Thoracic aorta (tissue), 2 donors: ENCODE measurements at places on chromosomes 3 and 15. TPM values are rescaled to one million over a fixed set of nuclear protein-coding genes. Genes with fewer than 3 reads are reported as not detected.

DNA sequence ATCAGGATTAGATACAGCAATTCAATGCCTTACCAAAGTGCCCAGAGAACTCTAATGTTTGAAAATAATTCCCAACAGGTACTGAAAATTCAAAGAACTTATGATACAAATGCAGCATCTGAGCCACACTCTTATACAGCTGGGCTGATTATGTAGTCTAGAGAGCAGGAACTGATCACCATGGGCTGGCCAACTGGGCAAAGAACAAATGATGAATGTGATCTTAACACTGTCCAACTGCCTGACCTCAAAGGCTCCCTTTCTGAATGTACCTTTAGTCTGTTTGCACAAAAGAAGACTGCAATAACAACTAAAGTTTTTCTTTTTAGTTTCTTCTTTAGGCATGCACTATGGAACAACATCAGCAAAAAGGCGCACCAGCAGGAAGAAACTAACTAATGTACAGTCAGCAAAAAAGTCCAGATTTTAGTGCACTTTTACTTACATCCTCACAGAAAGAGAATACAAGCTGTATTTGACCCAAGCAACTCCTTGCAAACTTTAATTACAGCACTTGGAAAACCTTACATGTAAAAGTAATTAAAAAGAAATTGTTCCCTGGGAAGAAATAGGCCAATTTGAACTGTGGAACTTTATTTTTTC is 1095.1 kb downstream of the IGSF11 start:
- DNase-seq, result no peak

GRCh38 chr3:45665101-45665572 is 24.1 kb upstream of the SACM1L start:
- DNase-seq, result no peak

- DNase-seq, result no peak
Measured at GRCh38 chr15:98650417-98651035, 2.2 kb downstream of the IGF1R start.

DNA sequence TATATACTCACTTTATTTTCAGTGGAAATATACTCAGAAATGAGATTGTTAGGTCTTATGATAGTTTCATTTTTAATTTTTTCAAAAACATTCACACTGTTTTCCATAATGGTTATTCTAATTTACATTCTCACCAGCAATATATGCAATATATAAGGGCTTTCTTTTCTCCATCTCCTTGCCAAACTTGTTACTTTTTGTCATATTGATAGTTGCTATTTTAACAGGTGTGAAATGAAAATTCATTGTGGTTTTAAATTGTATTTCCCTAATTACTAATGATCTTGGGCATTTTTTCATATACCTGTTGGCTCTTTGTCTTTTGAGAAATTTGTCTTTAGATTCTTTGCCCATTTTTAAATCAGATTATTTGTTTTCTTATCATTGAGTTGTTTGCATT is 325.2 kb downstream of the DIPK2A start:
- no peak for DNase-seq

- DNase-seq, result no peak
Measured at GRCh38 chr3:32313169-32313568, 74.7 kb downstream of the CMTM8 start.

GRCh38 chr15:75455982-75456531 is 4.6 kb upstream of the SIN3A start:
- DNase-seq, result no peak

- no peak for DNase-seq
Measured at GRCh38 chr3:143750841-143751240, 97.4 kb downstream of the SLC9A9 start.

- no peak for DNase-seq
Measured at GRCh38 chr3:100634493-100635272, 25.3 kb downstream of the ADGRG7 start.

DNA sequence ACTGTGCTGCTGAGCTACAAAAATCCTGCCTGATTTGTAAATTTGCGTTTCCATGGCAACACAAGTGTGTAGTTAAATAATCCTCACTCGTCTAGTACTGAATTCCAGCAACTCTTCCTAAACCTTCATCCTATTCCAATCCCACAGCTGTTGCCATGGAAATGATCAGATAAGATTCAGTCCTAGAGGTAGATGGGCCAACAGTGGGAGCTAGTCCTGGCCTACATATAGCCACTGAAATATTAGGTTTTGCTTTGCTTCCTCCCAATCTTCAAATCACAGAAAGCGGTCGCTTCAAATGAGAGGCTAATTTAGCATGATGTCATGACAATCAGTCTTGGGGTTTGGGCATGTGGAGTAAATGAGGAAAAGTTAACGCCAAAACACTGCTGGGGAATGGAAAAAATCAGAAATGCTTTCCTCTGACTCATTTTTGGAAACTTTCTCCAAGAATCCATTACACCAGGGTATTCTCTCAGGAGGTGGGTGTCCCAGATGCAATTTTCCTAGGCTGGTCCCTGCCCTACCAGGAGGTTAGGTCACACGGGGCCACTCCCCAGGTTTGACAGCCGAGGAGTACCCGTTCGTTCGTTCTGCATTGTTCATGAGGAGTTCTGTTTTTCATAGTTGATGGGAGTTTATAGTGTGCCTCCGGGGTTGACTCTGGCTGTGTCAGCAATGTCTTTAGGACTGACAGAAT is 159.2 kb upstream of the SLCO3A1 start:
- no peak for DNase-seq

CNTN4 gene
- total RNA-seq, result 103 TPM

TJP1 gene
- total RNA-seq, result 78.4 TPM

ANKRD34C gene
- total RNA-seq, result not detected

KNL1 gene
- total RNA-seq, result 0.27 TPM

AQP9 gene
- 10.0 TPM for total RNA-seq

VIPR1 gene
- total RNA-seq, result 31.0 TPM

SLC24A5 gene
- not detected for total RNA-seq

FANCD2OS gene
- not detected for total RNA-seq
